ENCODE measurements at places on chromosomes 5 and 9. TPM values are rescaled to one million over a fixed set of nuclear protein-coding genes. Genes with fewer than 3 reads are reported as not detected.

The PCSK5 gene
- total RNA-seq: 3.7 TPM

The PTGS1 gene
- 0.37 TPM for total RNA-seq

DNA sequence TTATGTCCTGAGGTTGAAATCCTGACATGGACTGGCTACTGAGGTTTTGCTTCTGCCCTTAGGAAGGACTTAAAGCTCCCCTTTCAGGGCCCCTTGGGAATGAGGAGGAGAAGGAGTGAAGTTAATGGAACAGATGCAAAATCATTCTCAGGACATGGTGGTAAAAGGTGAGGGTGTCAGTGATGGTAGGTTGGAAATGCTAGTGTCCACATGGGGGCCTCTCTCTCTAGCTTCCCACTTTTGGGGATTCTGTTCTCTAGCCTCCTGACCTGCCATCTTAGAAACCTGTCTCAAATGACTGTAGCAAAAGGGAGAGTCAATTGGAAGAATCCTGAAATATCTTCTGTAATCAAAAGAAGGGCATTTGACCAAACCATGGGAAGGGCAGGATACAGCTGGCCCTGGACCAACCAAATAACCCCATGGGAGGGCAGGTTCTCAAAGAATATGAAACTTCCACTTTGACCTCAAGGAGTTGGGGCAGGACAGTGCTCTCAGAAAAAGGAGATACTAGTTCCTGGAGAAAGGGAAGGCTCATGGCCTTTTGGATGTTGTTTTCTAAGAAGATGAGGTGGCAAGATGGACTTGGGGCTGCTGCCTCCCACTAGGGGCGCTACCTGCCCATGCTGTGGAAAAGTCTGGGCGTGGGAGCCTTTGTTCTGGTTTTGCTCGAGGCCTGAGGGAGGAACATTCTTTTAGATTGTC, 21.2 kb upstream of the MLANA start:
- H3K4me1 ChIP-seq: peaks cover 19% of the 10 kb centered on the region
- peak; percentile 35 for DNase-seq
- H3K36me3 ChIP-seq: no peaks in the 10 kb centered on the region
- H3K27me3 ChIP-seq: no peaks in the 10 kb centered on the region
- H3K27ac ChIP-seq: peak overlapping the region; percentile 22
- H3K4me3 ChIP-seq: no peak overlapping the region

DNA sequence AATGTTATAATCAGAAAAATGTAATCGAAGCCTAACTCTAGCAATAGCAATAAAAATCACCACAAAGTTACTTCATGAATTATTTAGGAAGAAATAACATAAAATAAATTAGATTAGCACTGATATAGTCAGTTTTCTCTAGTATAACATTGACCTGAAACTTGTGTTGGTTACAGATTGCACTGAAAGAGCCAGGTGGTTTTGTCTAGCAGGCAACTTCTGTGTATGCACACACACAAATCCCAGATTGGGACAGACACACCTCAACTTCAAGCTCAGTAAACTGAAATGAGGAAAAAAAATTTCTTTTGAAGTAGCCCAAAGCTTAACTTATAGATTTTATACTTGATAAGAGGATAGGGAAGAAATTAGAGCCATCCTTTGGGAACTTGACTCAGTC, 129.3 kb downstream of the EFNA5 start:
- no peak overlapping the region for H3K4me3 ChIP-seq
- peaks cover 6% of the 10 kb centered on the region for H3K27me3 ChIP-seq
- DNase-seq: no peak
- H3K4me1 ChIP-seq: no peaks in the 10 kb centered on the region
- no peak overlapping the region for H3K27ac ChIP-seq

- no peak overlapping the region for H3K4me3 ChIP-seq
- peak overlapping the region; percentile 1 for H3K27ac ChIP-seq
- H3K36me3 ChIP-seq: peaks cover 62% of the 10 kb centered on the region
- H3K27me3 ChIP-seq: no peaks in the 10 kb centered on the region
Measured at GRCh38 chr5:179716286-179716685, 16.3 kb upstream of the MAML1 start.

DNA sequence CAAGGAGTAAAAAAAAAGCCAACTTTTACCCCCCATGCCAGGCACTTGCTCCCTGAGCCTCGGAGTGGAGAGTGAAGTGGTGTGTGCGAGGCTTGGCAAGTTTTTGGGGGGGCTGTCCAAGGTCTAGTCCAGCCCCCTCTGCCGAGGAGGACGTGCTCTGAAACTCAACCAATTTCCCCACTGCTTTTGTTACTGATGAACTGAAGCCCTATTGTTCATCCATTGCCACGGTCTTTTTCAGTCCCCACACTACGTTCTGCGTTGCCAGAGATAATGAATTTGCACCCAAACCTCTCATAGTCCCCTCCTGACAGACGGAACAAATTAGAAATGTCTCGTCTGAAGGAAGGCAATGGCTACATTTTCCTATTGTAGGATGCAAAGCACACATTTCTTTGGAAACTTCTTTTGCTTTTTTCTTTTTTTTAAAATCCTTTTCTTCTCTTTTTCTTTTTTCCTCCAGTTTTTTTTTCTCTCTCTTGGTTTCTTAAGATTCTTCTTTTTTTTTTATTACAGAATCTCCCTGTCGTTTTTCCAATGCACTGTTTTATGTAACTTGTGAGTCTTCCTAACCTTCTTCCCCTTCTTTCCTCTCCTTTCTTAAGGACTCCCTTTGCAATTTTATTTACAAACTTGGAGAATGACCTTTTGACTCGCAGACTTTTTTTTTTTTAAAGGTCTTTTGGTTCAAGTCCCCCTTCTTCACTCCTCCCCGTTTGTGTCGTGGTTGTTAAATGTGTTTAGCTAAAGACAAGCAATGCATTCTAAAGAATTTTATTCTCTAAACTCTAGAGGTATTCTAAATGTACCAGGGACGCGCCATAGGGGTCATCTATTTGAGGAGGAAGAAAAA, 209.5 kb downstream of the MEF2C start:
- H3K27me3 ChIP-seq: peaks cover 79% of the 10 kb centered on the region
- peak overlapping the region; percentile 72 for H3K27ac ChIP-seq
- H3K4me1 ChIP-seq: peaks cover 30% of the 10 kb centered on the region
- peak overlapping the region; percentile 70 for H3K4me3 ChIP-seq
- DNase-seq: no peak

DNA sequence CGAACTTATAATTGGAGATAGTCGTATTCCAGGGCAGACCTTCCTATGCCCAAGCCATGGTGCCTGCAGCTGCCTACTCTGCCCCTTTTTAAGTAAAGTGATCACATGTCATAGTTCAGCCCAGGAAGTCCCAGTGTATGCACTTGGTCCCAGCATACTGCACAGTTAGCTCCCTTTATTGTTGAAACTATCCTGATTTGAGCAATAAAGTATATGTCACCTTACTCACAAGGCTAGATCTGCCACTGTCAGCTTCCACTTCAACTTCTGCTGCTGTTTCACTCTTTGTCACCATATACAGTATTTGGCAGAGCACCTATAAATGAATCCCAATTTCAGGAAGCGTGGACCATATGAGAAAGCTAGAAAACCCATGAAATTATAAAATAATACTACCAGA, 103.8 kb upstream of the PTGER4 start:
- no peak for DNase-seq
- H3K36me3 ChIP-seq: peaks cover 2% of the 10 kb centered on the region
- peaks cover 25% of the 10 kb centered on the region for H3K4me1 ChIP-seq
- H3K27me3 ChIP-seq: no peaks in the 10 kb centered on the region
- no peak overlapping the region for H3K4me3 ChIP-seq

DNA sequence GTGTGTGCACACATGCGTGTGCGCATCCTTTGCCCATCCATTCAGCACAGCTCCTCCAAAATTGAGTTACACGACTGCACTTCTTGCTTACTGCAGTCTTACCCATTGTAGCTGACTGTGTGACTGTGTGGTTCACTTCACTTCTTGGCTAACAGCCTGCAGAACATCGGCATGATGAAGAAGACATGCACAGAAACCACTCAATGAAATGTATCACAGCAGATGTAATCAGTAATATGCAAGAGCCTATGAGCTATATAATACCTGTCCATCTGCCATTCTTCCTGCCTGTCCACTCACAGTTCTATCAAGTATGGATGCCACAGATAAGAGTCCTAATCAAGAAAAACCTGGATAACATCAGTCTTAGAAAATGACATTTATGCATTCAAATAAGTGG, 83.9 kb downstream of the TRPM3 start:
- H3K27ac ChIP-seq: no peak overlapping the region
- H3K27me3 ChIP-seq: no peaks in the 10 kb centered on the region
- H3K4me1 ChIP-seq: no peaks in the 10 kb centered on the region
- no peak for DNase-seq
- H3K4me3 ChIP-seq: no peak overlapping the region

DNA sequence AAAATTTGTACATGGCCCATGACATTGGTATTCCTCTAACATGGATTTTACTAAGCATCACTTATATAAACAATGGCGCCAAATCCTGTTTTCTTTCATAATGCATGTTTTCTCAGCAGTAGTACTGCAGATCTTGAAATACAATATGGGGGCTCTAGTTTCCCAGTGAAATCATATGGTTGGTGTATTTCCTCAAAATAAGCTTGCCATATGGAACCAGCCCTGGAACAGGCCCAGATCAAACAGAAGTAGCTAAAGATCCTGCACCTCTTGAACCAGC, 163.9 kb downstream of the ZNF608 start:
- DNase-seq: no peak
- peaks cover 18% of the 10 kb centered on the region for H3K4me1 ChIP-seq
- no peaks in the 10 kb centered on the region for H3K36me3 ChIP-seq
- H3K27ac ChIP-seq: no peak overlapping the region
- peaks cover 11% of the 10 kb centered on the region for H3K27me3 ChIP-seq
- no peak overlapping the region for H3K4me3 ChIP-seq

All from activated CD8-positive, alpha-beta T cell treated with anti-CD3 and anti-CD28 coated beads, Interleukin-2, amount 10 ng/mL, durations not matched to agents 7 days and 5 days (primary cell).